ENCODE measurements at places on chromosomes 2 and 18.

DNA sequence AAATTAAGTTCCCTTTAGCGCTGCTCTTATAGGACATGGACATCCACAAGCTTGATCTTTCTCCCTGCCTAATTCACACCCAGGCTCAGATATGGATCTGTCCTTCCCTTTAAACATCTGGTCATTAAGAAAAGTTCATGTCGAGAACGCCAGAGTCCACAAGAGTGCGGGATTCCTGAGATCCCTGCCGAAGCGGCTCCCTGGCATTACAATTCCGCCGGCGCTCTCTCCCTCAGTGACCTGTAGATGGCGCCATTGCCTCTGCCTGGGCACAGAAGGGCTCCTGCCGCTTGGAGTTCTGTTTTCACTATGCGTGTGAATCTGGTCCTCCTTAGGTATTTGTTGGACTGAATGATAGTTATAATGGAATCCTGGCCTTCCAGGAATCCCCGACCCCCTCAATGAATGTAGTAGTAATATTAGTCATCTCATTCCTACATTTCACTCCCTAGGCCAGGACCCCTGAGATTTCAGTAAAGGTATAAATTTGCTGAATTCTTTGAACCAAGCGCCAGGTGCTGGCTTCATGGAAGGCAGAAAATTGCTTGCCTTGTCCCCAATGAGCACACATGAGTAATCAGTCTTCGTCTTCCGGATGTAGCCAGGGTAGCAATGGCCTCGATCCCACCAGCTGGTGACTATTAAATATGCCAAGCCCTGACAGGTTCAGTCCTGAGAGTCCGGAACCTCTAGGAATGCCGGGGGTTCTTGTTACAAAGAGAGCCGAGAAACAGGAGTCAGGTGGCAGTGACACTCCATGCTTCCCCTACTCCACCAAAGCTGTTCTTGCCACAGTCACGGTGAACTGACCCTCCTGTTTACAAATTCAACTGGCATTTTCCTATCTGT is 26.4 kb upstream of the CD207 start:
- peak; percentile 55 for DNase-seq

GRCh38 chr2:158676696-158677095 is 118.4 kb upstream of the DAPL1 start:
- no peak for DNase-seq

- DNase-seq = peak; percentile 91
Observed at GRCh38 chr2:197705121-197705911, at the start of gene MARS2. Gene MARS2, plus strand, starts transcription at chr2:197705369. Its CDS starts 37 bp downstream, at chr2:197705406.

DNA sequence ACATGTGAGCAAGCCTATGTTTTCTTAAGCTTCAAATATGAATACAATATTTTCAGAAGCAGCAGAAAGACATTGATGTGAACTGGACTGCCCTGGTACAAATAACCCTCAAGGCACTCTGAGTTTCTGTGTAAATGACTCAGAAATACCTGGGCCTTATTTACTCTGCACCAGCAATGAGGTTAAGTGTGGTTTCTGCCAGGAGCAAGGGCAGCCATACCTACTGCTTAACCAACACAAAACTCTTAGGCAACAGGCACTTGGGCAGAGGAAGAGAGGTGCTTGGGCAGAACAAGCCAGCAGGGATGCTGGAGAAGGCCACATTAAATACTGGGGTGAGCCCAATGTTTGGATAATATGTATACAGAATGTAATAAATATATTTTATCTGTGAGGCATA is 29.4 kb upstream of the ARL5A start:
- no peak for DNase-seq

DNA sequence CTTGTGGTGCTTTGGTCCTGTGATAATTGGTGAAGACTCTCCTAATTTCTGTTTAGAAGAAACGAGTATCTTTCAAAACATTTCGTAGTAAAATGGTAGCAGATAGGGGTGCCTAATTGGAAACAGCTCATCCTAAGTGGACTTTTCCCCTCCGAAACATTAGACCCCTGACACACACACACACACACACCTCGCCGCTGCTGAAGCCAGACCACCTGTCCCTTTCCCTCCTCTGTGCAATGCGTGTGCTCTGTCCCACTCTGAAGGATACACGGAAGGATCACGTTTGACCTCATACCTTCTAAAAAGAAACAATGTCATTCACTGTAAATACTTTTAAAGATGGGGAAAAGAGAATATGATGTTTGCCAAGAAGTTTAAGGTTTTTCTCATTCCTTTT is 36.2 kb upstream of the TMEM87B start:
- DNase-seq = no peak

DNA sequence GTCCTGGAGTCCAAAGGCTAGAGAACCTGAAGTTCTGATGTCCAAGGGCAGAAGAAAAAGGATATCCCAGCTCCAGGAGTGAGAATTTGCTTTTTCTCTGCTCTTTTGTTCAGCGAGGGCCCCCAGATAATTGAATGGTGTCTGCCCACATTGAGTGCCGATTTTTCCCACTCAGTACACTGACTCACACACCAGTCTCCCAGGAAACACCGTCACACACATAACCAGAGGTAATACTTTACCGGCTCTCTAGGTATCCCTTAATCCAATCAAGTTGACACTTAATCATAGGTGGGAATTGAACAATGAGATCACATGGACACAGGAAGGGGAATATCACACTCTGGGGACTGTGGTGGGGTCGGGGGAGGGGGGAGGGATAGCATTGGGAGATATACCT is 161.5 kb downstream of the WDR7 start:
- no peak for DNase-seq

GRCh38 chr2:42960002-42960841 is 167.8 kb upstream of the HAAO start:
- no peak for DNase-seq

DNA sequence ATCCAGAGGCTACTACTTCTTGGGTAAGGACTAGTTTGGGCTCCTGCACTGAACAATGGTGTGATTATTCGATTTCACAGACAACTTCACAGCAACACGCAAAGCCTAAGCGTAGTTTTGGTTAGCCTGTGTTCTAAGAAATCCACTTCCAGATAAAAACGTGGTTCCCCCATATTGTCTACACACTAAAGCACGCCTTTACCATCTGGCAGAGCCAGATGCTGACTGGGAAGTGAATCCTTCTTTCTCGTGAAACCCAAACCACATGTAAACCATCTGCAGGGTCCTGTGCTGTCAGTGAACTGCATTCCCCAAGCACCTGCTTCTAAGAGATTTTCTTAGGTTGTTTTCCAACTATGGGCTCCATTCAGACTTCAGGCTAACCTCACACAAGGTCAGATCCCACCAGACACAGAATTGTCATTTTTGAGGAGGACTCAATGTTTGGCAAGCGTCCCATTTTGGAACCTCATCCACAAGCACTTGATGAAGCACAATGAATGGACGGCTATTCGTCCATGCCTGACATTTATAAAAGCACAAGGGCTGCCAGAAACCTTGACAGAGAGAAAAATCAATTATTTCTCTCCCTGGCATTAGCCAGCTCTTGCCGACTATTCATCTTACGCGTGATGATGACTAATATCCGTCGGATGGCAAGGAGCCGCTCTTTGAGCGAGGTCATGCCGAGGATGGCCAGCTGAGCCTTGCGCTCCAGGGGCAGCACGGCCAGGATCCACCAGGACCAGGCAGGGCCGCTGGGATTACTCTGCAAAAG is 38.4 kb downstream of the LONRF2 start:
- no peak for DNase-seq

- DNase-seq = no peak
Observed at GRCh38 chr18:69897397-69898108, 50.1 kb downstream of the CD226 start.

DNA sequence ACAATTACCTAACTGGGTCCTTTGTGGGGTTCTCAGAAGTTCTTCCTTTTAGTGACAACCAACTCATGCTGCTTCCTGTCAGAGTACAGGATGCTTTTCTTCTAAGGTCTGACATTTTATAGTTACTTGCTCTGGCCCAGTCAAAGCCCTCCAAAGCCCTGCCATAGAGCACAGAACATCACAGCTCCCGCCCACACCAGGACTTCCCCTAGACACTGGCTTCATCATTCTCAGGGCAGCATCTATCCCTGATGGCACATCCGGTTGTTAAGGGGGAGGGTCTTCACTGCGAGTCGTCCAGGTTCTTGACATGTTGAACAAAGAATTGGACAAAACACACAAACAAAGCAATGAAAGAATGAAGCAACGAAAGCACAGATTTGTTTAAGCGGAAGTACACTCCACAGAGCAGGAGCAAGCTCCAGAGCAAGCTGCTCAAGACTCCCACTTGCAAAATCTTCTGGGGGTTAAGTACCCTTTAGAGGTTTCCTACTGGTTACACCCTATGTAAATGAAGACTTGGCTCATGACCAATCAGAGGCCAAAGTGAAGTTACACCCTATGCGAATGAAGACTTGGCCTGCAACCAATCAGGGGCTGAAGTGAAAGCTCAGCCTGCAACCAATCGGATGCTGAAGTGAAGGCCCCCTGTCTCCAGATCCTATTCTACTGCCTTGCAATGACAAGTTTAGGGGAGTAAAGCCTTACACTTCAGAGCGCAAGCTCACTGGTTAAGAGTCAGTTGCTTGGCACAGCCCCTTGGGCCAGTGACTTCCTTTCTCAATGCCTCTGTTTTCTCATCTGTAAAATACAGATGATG is 79.0 kb downstream of the HDAC4 start:
- peak; percentile 55 for DNase-seq

GRCh38 chr18:68797871-68798270 is at the start of gene CCDC102B:
Gene CCDC102B, plus strand, starts transcription at chr18:68798080. Its CDS starts 38,684 bp downstream, at chr18:68836764.
- no peak for DNase-seq

DNA sequence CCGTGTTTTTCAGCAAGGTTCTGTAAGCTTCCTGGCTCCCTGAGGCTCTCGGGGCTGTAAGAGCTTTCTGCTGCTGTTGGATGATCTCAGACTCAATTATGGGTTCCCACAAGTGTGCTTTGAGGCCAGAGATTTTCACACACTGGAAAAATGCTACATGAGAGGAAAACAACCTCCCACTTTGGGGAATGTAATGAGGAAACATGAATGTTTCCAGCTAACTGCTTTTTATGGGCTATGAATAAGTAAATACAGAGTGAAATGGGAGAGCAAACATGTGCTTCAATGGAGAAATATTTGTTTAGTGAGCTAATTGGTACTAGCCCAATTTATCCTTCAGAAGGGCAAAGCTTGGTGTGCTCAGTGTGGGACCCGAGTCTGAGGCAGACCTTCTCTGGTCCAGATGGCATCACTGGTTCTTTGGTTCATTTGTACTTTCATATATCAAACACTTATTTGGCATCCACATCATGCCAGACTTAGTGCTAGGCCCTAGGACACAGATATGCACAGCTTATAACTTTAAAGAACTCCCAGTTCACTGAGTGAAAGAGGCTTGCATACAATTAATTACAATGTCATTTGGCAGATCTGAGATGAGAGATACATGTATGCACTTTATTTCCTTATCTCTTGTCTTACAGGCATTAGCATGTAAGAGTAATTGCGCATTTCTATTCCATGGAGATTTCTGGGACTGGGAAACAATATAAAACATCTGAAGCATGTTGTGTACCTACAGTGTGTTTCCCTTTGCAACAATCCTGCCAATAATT is 248.8 kb downstream of the RDH14 start:
- DNase-seq = no peak

- DNase-seq = no peak
Observed at GRCh38 chr2:9983401-9984216, 32.1 kb downstream of the GRHL1 start.

- DNase-seq = no peak
Observed at GRCh38 chr2:56713978-56714377, 530.2 kb downstream of the CCDC85A start.

DNA sequence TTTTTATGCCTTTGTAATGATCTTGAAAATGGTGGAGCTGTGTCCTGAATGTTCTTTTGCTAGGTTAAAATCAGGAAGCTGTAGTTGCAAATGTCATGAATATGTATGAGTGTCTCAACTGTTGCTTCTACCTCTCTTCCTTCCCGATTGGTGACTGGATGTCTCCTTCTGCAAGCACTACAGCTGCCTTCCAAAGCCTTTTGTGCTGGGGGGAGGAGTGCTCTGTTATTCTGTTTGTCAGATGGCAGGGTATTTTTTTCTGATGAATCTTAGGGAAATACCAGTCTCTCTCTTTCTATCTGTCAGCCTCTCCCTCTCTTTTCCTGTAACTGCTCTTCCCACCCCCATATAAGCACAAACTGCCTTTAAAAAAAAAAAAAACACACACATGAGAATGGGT is 1396.3 kb upstream of the CELF4 start:
- no peak for DNase-seq
